ENCODE measurements at places on chromosomes 1 and 21.

- no peak for ATAC-seq
Observed at GRCh38 chr1:47399846-47400155, 16.3 kb upstream of the FOXE3 start.

- no peak for ATAC-seq
Observed at GRCh38 chr1:62176597-62177312, 17.9 kb upstream of the L1TD1 start.

DNA sequence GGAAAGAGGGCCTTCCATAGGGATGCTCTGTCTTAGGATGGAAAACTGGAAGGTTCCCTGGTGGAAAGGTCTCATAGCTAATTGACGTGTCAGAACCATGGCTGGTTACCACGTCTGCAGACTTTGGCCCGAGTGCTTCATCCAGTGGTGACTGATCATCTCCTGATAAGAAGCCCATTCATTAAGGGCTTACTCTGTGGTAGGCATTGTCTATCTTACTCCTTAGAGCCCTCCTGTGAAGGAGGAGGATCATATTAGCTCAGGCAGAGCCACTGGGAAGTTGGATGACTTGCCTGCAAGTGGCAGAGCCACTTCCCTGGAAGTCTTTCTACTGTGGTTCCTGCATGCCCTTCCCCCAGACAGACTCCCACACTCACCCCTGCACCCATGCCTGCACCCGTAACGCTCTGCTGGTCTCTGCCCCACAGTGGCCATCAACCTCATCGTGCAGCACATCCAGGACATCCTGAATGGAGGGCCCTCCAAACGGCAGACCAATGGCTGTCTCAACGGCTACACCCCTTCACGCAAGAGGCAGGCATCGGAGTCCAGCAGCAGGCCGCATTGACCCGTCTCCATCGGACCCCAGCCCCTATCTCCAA is 79.9 kb downstream of the UCK2 start:
- no peak for ATAC-seq

GRCh38 chr1:6683434-6683833 is 18.2 kb downstream of the DNAJC11 start:
- ATAC-seq = peak; percentile 62

DNA sequence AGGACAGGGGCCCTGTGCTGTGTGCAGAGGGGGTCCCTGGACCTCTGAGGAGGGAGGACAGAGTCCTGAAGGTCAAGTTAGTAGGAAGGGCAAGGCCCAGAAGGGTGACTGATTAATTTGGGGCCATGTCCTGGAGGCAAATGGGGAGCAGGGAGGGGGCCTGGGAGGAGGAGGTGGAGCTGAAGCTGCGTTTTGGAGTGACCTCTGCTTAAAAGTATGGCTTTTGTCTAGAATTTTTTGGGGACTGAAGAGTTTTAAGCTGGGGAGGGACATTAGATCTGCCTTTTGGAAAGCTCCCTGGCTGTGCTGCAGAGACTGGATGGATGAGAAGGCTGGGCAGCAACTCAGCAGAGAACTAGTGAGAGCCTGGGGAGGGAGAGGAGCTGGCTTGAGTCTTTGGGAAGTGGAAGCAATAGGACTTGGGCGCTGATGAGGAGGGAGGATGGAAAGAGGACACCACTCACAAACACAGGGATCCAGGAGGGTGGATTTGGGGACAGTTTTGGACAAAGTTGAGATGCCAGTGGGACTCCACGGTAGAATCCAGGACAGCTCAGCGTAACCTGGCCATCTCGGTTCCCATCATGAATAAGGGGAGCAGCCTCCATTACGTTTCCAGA is 52.9 kb downstream of the ACBD3 start:
- ATAC-seq = no peak

- ATAC-seq = no peak
Observed at GRCh38 chr1:155197901-155198546, 9.7 kb downstream of the THBS3 start.

Data from activated T-helper 17 cell treated with anti-CD3 and anti-CD28 coated beads, Interleukin-2, amount 50 U/mL, for 72 hours (primary cell).